ENCODE measurements at places on chromosomes 16 and 17.

DNA sequence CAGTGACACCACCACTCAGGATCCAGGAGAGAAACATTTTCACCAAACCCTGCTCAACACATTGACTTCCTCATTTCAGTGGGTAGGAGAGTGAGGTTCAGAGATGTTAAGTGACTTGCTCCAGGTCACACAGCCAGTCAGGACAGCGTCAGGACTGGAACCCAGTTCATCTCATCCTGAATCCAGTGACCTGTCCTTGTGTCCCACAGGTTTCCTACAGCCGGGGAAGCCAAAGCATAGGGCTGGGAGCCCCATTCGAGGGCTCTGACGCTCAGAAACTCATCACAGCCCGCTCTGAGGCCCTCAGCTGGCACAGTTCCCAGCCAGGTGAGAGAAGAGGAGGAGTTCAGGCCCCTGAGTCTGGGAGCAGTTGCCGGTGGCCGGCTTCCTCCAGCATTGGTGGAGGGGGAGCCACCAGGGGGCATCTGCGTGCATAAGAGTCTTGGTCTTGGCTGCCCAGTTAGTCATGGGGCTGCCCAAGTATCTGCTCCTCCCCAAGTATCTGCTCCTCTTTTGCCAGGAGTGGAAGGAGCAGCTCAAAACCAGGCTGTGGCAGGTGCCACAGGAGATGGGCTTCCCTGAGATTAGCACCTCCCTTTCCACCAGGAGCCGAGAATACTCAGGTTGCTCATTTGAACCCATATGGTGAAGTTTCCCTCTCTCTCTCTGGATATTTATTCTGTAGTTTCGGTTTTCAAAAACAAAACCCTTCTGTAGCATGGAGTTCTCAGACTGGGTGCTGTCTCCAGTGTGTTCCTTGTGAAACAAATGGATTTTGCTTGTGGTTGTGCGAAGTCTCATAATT is 56.0 kb downstream of the TNFRSF13B start:
- peak; percentile 53 for DNase-seq

- no peak for DNase-seq
Measured at GRCh38 chr17:67266496-67266895, 21.5 kb upstream of the HELZ start.

DNA sequence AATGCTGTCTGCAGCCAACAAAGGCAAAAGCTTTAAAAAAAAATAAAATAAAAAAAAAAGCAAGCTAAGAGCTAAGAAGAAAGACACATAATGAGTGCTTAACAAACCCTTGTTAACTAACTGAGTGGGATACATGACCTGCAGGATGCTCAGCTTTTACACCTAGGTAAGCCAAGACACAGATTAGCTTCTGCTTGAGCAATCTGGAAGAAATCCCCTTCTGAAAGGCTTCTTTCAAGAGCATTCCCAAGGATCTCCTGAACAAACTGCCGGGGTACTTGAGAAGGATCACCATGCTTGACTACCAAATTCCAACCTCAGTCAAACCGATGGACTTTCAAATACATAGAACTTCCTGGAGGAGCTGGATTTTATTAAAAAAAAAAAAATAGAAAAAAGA is 92.9 kb downstream of the SMG6 start:
- DNase-seq, result no peak

- DNase-seq, result peak; percentile 12
Measured at GRCh38 chr17:81712468-81713003, 452 bp downstream of the SLC25A10 start.

DNA sequence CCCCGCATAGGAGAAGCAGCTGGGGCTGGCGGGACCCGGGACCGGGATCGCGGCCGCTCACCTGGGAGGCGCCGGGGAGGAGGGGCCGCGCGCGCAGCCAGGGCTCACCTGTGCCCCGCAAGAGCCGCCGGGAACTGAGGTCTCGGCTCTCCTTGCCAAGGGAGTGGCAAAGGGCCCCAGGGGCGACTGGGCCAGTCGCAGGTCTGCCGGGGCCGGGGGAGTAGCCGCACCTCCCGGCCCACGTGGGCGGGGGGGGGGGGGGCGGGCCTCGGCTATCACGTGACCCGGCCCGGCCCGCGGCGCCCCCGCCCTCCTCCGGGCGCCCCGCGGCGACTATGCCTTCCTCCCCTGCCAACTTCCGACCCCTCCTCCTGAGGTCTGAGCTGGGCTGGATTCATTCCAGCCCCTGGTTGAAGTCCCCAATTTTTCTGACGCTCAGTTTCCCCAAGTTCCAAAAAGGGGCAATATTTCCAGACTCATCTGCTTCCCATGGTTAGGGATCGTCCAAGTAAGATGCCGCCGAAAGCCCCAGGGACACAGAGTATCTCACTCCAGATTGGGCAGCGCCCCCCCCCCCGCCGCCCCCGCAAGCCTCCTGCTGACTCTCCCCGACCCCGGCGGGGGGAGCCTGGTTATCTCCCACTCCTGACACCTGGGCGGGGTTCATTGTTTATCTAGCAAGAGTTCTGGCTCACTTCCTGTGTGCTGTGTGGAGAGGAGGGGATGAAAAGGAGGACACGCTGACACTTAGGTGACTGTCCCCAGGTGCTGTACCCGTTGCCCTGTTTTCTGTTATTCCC is at the start of gene TMC6:
TSS of gene TMC6 (minus strand) at position 205 of the 800 bp plus-strand sequence. CDS start 1,923 bp downstream, outside the sequence.
- peak; percentile 57 for DNase-seq

- DNase-seq, result no peak
Measured at GRCh38 chr16:77805398-77805797, 17.0 kb downstream of the VAT1L start.

GRCh38 chr17:75625813-75626486 is 7.3 kb upstream of the SMIM5 start:
- DNase-seq, result no peak

- no peak for DNase-seq
Measured at GRCh38 chr17:15257796-15258512, 7.2 kb downstream of the PMP22 start.

- DNase-seq, result no peak
Measured at GRCh38 chr17:28738680-28739384, 5.0 kb upstream of the TRAF4 start.

- peak; percentile 22 for DNase-seq
Measured at GRCh38 chr16:83967838-83968305, at the start of gene NECAB2. NECAB2 (plus strand) TSS chr16:83968244; CDS start chr16:83968649, 405 bp downstream.

DNA sequence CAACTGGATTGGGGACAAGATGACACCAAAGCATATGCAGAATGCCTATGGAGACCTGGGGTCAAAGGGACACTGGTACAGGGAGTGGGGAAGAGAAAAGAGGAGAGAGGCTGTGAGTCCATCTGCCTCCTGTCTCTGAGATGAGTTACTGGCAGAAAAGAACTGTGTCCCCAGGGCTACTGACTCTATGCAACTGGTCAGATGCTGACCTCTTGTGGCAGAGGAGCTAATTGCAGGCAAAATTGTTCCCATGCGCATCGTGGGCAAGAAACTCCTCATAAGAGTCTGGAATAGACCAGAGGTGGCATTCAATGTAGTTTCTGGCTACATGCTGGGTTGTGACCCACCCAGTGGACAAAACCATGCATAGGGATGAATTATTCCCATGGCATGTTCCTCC is 26.1 kb upstream of the MLKL start:
- DNase-seq, result no peak

GRCh38 chr16:47644661-47645060 is 183.5 kb downstream of the PHKB start:
- DNase-seq, result peak; percentile 13

GRCh38 chr17:63665527-63666214 is 34.3 kb downstream of the LIMD2 start:
- no peak for DNase-seq

- no peak for DNase-seq
Measured at GRCh38 chr17:5234645-5235576, at the start of gene SCIMP. SCIMP (minus strand) TSS chr17:5234860; CDS start chr17:5234755, 105 bp downstream.

DNA sequence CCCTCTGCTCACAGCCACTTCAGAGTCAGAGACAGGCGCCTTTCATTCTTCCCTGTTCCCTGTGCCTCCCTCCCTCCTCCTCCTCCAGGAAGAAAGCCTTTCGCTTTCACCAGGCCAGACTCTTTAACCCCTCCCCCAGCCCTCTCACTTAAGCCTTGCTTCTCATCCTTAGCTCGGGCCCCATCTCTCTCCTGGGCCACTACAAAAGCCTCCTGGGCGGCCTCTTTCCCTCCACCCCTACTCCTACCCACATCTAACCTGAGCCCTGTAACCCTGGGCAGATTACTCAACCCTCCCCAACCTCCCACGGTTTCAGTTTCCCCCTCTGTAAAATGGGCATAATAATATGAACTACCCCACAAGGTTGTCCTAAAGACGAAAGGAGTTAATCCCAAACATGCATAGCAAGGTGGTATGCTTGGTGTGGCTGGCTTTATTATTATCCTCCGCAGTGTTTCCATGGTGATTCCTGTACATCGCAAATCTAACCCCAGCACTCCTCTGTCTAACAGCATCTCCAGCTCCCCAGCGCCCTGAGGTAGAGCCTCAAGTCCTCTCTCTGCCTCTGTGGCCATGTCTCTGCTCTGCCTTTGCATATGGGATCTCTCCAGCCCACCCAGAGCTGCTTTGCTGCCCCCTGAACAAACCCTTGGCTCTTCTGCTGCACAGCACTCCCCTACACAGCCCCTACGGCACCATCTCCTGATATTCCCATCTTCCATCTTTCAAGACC is 17.7 kb downstream of the PIMREG start:
- DNase-seq, result no peak

DNA sequence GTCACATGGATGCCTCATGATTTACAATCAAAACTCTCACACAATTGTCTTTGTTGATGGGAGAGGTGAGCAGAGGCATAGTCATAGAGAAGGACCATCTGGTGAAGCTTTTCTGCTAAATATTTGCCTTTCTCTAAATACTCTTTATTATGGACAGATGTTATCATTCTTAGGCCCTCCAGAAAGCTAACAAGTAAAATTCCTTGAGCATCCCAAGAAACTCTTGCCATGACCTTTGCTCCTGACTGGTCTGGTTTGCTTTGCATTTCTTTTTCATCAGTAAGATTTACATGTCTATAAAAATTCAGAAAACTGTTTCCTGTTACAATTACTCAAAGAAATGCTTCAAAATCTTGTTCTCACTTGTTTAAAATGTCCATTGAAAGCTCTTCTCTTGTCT is 1336.6 kb upstream of the CDH8 start:
- DNase-seq, result no peak

GRCh38 chr17:72222661-72223380 is 102.0 kb downstream of the SOX9 start:
- DNase-seq, result no peak

DNA sequence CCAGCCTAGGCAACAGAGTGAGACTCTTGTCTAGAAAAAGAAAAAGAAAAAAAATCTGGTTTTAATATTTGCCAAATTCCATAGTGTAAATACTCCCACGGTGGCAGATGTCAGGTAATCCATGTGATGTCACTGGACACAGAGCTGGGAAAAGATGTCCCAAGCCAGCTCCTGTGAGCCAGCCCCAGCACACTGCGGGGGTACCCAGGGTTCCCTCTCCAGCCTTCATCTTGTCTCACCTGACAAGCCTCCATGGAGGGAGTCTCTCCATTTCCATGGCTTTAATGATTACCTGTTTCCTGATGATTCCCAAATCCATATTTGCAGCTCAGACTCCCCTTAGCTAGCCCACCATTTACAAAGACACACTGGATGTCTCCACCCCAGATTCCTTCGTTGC is 4.6 kb downstream of the CD300LB start:
- DNase-seq, result no peak

GRCh38 chr17:80113033-80113484 is 11.7 kb downstream of the GAA start:
- DNase-seq, result no peak

GRCh38 chr17:11564589-11565380 is 33.5 kb upstream of the DNAH9 start:
- DNase-seq, result no peak

DNA sequence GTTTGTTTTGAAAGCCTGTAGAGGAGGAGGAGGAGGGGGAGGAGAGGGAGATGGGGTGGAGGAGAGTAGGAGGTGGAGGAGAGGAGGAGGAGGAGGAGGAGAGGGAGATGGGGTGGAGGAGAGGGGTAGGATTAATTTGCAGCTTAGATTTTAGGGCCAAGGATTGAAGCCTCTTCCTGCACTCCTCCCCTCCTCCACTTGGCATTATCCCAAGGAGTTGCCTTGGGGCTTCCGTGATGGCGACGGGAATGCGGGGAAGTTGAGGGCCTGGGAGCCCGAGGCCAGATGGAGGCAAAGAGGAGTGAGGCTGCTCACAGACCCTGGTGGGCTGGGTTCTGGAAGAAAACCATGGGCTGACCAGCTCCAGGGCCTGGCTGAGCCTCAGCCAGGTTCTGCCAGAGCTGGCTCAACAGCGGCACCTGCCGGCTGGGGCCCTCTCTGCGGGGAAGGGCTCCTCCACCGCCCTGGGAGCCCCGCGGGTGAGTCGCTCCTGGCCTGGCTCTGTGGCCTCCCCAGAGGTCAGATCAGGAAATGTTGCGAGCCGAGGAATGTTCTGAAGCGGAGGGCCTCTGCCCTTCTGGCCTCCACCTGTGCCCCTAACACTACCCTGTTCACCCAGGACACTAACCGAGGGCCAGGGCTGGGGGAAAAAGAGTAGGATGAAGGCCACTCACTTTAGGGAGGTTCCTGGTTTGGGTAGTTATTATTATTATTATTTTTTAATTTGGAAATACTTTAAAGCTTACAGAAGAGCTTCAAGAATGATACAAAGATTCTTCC is 23.9 kb upstream of the FMNL1 start:
- peak; percentile 87 for DNase-seq

- no peak for DNase-seq
Measured at GRCh38 chr16:3488801-3489200, 6.5 kb downstream of the C16orf90 start.

GRCh38 chr17:75843577-75844529 is at the start of gene UNC13D:
UNC13D (minus strand) TSS chr17:75844404; CDS start chr17:75844337, 67 bp downstream.
- DNase-seq, result no peak

DNA sequence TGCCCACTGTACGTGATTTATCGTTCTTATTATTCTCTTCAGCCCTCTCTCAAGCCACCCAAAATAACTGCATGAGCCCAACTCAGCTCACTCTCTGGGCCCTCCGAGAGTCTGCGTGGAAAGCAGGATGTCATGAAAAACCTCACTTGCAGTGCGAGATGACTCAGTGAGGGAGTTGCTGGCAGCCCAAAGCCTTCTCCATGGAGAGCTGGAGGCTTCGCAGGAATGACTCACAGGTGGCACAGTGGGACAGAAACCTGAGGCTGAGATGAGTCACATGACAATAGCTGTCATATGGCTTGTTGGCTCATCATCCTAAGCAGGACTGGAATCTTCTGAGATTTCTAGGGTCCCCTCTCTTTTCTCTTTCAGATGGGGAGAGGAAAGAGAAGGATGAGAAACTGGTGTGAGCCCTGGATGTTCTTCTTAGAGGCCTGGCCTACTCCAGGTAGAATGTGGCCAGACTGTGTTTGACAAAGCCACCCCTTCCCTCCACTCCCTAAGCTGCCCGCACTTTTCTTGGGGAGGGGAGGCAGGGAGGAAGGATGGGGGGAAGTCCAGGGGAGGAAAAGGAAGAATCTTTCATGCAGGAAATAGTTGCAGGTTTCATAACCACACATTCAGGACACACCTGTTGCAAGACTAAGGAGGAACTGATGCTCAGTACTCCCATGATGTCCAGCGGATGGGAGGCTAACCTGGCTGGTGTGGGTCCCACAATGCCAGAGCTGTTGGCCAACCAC is 160.6 kb upstream of the RPL38 start:
- DNase-seq, result peak; percentile 43

GRCh38 chr17:28765038-28765437 is 21.2 kb downstream of the TRAF4 start:
- DNase-seq, result no peak

GRCh38 chr17:40486522-40487370 is 14.7 kb downstream of the TNS4 start:
- DNase-seq, result peak; percentile 91
